ENCODE measurements at places on chromosomes 12 and 14.
A peak's percentile ranks its signal among the peaks of the same experiment; 100 is the strongest.

DNA sequence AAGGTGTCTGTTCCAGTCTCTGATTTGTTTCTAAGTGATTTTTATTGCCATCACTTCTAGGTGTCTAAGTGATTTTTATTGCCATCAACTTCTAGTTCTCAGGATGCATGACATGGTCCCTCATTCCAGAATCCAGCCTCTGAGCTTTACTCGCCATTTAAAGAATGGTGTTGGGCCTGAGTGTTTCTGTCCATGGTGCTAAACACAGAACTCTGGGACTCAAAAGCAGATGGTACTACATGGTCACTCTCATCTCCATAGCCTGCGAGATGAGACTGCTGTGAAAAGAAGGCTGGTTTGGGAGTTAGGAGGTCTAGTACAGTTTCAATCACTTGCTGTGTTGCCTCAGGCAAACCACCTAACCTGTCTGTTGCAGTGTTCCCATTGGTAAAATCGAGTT, 276.6 kb downstream of the NRXN3 start:
- DNase-seq: no peak

DNA sequence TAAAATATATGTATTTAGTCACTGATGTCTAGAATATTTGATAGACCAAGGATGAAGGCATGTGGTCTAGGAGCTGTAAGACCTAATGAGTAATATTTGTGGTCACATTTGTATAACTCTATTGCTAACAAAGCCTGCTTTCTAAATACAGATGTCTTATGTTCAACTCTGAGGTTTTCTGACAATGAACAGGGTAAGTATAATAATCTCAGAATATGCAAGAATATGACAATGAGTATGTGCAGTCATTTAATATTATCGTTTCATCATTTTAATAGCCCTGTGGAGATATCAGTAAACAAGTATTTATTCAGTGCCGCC, 389.6 kb downstream of the LRIG3 start:
- no peak for DNase-seq

DNA sequence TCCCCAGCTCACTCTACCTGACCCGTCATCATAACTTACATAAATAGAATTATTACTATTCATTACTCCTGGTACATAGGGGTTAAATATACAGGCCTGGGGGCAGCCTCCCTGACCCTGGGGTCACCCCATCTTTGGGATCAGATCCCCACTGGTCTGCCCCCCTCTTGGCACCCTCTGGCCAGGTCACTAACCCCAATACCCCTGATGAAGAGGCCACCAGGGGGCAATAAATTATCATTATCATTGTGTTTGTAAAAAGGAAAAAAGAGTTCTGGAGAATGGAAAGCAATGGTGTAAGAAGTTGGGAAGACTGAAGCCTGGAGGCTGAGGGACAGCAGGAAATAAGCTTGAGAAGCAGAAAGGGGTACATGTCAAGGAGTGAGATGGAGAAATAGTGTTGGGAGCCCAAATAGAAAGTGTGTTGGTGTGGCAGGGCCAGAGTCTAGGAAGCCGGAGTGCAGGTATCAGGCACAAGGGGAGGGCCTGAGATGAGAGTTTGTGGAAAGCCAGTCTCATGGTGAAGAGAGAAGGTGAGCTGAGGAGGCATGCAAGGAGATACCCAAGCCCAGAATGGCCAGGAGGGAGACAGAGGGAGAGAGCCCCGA, 6.1 kb upstream of the AAAS start:
- no peak for DNase-seq

DNA sequence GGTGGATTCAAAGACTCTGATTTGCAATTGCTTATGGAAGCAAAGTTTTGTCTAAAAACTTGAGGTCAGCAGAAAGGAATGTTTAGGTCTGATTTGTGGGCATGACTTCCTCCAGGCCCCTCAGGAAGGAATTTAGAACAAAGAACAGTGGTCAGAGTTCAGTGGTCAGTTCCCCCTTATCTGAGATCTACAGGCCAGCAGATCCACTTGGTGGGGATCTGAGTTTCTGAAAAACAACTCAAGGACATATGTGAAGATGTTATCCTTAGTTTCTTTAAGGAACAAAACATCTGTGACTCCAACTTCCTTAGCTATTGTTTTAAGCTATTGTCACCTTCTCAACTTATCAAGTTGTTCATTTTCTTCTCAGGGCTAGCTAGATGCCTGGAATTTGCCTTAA, 28.0 kb upstream of the NAA30 start:
- DNase-seq: no peak

DNA sequence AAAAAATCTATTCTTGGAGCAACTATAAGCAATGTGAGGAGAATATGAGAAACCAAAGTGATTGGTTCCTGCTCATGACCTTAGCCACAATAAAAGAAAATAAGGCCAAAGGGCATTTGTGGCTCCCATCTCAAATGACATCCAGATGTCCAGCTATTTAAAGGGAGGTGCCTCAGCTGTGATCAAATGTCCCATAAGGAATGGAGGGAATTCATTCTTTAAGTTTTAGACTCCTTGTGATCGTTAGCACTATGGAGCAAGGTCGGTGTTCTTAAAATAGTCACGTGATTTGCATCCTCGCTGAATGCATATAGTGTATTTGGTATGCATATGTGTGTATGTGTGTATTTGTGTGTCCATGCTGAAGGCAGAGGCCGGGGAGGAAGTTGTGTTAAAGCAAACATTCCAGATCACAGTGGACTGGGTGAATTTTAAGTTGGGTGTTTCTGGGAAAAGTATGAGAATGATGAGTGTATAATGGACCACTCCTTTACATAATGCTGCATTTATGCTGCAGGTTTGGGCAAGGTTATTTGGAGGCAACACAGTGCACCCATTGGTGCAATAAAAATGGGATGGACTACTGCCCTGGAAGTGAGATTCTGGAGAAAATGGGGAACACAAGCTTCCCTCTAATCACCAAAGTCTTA, 5.6 kb upstream of the E2F7 start:
- DNase-seq: no peak

- no peak for DNase-seq
Observed at GRCh38 chr12:70759161-70759918, 122.1 kb upstream of the PTPRB start.

DNA sequence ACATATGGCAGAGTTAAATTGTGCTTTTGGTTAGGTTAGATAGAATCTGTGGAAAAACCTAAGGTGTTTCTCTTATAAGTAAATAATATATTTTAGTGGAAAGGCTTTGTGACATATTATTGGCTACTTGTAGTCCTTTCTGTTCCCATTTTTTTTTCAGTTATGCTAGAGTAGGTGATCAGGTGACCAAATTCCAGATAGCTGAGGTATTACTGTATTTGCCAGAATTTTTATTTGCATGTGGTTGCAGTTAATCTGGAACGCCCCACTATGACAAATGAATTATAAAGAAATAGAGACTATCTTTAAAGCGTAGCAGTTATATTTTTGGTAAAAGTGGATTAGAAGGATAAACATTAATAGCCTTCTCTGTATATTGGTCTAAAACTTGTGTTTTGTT, 52.0 kb downstream of the ARHGAP5 start:
- DNase-seq: no peak

DNA sequence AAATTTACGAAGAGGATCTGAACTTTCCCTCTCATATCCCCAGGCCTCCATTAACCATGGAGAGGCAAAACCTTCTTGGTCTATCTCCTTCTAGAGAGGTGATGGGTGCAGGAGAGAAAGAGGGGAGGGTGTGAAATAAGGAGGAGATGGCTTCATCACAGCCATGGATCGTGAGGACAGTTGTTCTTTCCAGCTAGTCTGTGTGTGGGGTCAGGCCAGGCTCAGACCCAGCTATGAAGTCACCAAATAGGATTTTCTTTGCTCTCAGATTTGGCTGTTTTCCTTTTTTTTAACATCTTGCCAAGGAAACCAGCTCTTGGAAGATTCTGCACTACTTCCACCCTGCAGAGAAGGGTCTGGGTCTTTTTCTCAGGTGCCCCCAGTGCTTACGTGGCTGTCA, 64.9 kb upstream of the FAM181A start:
- no peak for DNase-seq

DNA sequence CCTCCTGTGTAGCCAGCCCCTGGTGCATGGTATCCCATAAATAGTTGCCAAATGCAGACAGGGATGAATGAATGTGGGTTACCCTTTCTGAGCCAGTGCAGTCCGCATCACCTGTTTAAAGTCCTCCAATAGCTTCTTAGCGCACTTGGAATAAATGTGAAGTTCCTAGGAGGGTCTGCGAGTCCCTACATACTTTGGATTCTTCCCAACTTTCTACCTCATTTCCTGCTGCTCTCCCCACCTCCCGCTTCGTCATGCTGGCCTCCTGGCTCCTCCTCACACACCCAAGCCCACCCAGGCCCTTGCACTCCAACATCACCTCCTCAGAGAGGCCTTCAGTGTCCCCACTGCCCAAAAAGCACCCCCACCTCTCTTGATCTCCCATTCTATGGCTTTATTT, 17.7 kb downstream of the RFX4 start:
- no peak for DNase-seq

DNA sequence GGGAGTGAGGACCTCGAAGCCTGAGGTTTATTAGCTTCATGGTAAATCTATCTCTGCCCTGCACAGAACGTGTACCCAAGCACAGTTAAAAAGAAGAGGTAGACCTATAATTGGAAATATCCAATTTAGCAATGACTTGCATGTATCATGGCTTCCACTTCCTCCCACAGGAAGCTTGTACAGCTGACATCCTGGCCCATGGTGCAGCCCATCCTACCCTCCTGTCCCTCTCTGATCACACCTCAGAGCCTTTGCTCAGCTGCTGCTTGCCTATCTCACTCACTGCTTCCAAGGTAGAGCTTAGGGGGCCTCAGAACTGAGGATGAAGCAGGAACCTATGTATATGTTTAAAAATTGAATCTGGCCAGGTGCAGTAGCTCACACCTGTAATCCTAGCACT, 4.3 kb upstream of the BCDIN3D start:
- no peak for DNase-seq

DNA sequence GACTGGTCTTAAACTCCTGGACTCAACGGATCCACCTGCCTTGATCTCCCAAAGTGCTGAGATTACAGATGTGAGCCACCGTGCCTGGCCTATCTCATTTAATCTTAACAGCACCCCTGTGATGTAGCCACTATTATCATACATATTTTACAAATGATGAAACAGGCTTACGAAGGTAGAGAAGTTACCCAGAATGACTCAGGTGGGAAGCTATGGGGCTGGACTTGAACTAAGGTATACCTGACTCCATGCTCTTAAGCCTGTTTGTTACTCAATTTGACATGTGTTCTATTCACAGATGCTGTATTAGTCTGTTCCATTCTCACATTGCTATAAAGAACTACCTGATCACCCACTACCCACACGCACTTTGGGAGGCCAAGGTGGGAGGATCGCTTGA, 36.8 kb upstream of the TMPO start:
- DNase-seq: no peak

DNA sequence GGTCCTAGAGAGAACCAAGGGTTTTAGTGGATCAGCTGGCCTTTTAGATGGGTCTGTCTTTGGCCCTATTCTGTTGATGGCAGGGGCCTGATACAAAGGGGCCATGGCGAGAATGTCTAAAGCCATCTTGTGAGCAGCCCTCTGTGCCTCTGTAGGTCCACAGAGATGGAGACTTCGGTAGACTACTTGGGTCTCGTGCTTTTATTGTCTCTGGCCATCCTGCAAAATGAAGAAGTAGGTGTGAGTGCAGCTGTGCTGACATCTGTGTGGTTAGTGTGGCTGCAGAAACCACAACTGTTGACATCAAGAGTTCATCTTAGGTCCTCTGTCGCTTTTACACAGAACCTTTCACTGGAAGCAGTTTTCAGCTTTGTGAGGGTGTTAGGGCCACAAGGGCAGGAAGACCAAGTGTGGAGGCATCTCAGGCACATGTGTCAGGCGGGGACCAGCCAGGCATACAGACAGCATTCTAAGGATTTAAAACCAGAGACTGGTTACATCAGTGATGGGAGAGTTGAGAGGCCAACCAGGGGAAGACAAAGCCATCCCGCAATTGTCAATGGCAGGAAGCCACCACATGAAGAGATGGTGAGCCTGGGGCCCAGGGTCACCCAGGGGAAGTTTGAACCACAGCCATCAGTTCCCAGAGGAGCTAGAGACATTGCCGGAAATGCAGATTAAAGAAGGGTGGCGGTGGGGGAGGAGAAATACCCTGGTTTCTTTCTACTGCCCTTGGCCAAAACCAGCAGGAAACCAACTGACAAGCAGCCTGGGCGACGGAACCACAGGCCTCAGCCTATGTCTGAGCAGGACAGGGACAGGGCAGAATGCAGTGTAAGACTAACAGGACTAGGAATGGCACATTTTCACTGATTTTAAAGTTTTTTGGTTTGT, 13.0 kb upstream of the TPCN1 start:
- DNase-seq: peak; percentile 41

DNA sequence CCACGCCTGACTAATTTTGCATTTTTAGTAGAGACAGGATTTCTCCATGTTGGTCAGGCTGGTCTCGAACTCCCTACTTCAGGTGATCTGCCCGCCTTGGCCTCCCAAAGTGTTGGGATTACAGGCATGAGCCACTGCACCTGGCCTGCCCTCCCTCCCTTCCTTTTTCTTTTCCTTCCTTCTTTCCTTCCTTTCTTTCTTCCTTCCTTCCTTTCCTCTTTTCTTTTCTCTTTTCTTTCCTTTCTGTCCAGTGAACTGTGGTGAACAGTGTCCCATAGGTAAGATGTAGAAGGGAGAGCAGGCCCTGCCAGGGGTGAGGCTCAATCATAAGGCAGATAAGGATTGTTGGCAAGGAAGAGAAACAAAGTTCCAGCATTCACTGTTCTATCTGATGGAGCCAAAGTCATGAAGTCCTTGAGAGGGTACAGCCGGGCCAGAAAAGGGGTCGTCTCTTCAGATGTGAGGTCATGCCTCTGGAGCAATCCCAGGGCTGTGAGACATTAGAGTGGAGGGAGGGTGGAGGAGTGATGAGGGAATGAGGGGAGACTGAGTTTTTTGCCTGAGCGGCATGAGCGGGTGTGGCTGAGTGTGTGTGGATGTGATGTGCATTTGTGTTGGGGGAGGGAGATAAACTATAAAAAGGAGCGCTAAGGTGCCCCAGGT, 4.2 kb upstream of the MLF2 start:
- no peak for DNase-seq

GRCh38 chr12:51156245-51156765, 16.6 kb downstream of the TFCP2 start:
- no peak for DNase-seq

GRCh38 chr12:68367903-68368302, 35.7 kb upstream of the MDM1 start:
- no peak for DNase-seq

- DNase-seq: no peak
Observed at GRCh38 chr12:55653031-55653430, 16.3 kb downstream of the OR10P1 start.

- DNase-seq: no peak
Observed at GRCh38 chr14:50608302-50608851, 48.4 kb downstream of the ATL1 start.

GRCh38 chr14:99679543-99679942, 4.6 kb upstream of the CYP46A1 start:
- DNase-seq: no peak

DNA sequence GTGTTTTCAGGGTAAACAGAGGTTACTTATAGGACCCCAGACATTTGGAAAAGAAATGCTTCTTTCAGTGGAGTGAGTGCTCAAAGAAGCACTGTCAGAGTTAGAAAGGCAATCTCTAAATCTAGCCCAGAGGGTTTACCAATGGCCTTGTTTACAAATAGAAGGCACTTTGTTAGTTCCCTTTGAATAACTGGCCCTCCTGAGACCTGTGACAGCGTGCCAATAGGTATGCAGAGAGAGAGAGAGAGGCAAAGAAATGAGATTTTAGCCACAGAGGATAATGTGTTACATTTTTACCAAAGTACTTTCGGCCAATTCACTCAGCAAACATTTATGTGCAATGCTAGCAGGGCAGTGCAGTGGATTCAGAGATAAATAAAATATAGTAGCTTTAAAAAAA, 41.9 kb downstream of the TPH2 start:
- DNase-seq: no peak

GRCh38 chr12:56935157-56935556, 949 bp upstream of the SDR9C7 start:
- no peak for DNase-seq

All from T follicular helper cell (primary cell).